T-helper 2 cell treated with Interferon-gamma antibody and Interleukin-4, amounts not matched to agents 5 μg/mL and 100 μg/mL, for 36 hours (primary cell): ENCODE measurements at places on chromosomes 1 and 21.

DNA sequence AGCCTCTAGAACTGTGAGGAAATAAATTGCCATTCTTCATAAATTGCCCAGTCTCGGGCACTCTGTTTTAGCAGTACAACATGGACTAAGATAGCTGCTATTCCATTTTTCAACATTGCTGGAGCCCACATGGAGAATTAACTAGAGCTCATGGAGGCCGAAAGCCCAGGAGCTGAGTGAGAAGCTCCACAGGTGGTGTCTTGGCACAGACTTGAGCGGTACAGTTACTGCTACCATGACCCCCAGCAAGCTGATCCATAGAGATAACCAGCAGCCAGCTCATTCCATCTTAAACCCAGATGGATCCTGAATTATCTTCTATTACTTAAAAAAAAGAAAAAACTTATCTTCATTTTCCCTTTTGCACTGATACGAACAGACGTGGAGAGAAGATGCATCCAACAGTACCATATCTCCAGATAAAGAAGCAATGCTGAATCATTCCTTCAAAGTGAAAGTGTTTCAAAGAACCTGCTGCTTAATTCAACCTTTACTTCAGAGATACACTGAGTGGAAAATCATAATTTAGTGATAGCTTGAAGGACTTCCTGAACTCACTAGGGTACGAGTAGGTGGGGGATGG, 115.1 kb downstream of the SETD4 start:
- no peak for DNase-seq

DNA sequence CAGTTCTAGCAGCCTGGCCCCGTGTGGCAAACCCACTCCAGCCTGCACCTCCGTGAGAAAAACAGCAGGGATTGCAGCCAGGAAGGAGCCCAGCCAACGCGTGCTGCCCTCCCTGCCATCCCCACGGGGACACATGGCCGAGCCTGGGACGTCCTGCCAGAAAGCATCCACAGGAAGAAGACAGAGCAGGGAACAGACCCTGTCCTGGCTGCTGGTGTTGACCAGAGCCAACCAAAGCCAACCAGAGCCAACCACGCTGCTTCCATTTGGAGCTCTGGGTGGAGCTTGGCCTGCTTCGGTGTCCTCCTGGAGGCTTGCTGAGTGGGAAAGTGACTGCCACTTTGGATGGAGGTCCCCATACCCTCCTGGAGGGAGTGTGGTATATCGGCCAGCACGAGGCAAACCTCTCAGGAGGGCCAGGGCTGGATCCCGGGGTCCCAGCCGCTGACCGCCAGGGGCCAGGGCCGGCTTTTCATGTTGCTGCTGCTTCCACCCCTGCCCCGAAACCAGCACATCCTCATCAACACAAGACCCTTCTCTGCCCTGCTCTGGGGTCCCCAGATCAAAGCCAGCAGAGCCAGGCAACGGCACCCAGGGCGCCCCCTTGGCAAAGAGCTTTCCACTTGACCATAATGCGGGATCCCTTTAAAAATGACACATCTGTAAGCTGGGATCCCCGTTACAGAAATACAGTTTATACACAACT, 80.6 kb upstream of the ARHGEF16 start:
- DNase-seq, result no peak

- no peak for DNase-seq
These were observed 6.1 kb upstream of the AGO3 start for GRCh38 chr1:35924838-35925237.

- DNase-seq, result no peak
These were observed 15.0 kb upstream of the FAM131C start for GRCh38 chr1:16088351-16088911.

DNA sequence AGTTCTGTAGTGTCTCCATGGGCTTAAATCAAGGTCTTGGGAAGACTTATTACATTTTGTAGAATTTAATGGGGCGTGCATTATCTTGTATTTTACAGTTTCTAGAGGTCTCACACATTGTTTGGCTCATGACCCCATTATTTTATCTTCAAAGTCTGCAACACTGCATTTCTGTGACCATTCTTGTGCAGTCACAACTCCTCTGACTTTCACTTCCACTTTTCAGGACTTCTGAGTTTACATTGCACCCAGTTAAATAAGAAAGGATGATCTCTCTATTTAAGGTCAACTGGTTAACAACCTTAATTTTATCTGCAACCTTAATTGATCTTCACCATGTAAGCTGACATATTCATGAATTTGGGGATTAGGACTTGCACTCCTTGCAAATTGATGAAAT, 1186.6 kb downstream of the MRPL39 start:
- no peak for DNase-seq

DNA sequence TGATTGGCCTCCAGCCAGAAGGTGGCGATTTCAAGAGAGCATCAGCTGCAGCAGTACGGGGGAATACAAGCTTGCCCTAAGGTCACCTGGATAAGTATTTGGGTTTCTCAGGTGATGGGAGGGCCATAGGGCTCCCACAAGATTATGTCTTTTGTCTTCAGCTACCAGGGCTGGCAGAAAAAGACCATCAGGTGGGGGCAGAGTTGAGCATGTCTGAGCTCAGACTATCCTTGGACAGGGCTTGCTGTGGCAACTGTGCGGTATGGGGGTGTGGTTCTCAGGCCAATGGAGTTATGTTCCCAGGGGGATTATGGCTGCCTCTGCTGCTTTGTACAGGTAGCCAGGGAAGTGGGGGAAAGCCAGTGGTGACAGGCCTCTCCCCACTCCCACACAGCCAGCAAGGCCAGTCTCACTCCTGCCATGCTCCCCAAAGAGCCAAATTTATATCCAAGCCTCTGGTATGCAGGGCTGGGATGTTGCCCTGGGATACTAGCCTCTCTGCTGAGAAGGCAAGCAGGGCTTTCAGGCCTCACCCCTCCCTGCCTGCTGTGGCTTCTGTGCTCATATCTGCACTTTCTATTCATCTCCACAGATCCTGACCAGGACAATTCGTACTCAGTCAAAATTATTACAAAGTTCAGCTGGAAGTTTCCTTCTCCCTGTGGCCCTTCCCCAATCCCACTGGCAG, 26.6 kb upstream of the CD84 start:
- no peak for DNase-seq

DNA sequence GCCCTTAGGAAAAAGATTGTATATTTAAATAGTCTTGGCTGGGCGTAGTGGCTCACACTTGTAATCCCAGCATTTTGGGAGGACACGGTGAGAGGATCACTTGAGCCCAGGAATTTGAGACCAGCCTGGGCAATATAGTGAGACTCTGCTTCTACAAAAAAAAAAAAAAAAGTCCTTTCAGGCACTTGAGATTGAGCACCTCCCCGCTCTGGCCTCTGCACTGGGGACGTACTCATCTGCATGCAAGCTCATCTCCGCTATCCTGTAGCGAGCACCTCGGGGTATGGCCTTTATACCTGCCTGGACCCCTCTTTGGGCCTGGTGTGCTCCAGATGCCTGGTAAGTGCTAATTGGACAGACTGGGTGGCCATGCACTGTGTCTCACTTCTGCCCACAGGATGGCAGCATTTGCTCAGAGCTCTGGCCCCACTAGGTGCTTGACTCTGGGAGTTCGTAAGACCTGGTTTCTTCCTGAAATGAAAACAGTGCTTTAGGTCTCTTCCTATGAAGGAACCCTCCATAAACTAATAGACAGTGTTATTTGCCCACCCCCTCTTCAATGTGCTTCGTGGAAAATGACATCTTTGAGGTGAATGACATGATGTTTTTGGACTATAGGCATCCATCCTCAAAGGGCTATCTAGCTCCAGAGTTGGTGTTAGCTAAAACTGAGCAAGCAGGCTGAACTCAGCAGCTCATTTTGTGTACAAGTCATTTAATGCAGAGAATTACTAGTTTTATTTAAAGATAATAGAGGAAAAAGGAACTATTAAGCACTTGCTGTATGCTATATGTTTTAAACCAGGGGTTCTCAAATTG, 61.7 kb upstream of the ADAR start:
- peak; percentile 69 for DNase-seq

- DNase-seq, result no peak
These were observed 2.3 kb upstream of the MOB3C start for GRCh38 chr1:46618754-46619415.

GRCh38 chr1:165641231-165641987, 10.4 kb downstream of the MGST3 start:
- no peak for DNase-seq

DNA sequence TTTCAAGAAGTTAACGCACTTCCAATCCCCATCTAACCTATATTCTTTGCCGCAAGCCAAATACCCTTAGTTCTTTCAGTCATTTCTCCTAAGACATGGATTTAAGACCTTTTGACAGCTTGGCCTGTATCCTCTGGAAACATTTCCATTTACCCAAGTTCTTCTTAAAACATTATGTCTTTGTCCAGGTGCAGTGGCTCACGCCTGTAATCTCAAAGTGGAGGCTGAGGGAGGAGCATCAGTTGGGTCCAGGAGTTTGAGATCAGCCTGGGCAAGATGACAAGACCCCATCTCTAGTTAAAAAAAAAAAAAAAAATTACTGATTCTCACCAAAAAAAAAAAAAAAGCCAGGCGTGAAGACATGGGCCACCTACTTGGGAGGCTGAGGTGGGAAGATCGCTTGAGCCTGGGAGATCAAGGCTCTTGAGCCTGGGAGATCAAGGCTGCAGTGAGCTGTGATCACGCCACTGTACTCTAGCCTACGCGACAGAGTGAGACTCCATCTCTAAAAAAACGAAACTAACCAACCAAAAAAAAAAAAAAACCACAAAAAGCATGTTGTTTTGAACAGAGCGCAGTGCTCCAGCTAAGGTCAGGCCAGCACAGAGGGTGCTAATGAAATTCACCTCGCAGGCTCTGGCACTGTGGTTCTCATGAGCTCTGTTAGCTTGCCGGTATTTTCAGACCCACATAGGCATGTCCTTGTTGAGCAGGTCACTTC, 36.0 kb downstream of the NUAK2 start:
- peak; percentile 54 for DNase-seq

DNA sequence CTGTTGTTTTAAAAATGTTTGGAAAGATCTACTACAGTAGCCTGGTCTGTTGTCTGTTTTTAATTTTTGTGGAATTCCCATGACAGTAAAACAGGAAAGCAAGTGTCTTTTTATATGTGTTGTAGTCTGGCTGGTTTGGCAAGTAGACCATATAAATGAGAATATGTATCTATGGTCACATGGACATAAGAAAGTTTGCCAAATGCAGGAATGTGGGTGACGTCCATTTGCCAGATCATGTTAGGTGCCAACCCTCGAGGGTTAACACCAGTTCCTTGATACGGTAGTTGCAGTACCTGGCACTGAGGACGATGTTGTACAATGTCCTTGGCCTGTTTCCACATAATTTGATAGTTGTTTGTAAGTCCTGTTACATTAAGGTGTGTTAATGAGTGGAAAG, 6.2 kb downstream of the DAP3 start:
- no peak for DNase-seq

DNA sequence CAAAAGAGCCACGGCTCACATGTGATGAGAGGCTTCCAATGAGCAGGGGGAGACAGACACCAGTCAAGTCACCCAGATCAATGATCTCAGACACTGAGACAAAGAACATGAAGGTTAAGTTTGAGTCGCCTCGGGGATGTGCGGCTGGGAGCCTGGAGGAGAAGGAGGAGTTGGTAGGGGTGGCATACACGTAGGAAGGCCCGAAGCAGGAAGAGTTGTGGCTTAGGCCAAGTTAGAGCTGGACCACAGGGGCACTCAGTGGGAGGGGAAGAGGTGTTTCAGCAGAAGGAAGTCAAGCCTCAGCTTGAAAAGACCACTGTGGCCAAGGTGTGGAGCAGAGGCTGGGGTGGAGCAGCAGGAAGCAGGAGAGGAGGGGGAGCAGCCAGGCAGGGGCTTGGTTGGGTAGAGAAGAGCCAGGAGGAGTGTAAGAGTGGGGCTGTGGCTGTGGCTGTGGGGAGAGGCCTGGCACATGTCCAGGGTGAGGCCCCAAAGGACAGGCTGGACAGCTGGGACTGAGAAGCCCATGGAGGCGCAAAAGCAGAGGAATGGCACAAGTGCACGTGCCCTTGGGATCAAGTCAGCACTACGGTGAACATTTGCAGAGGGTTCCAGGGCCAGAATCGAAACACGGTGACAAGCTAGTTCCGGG, 27.6 kb downstream of the CTNNBIP1 start:
- no peak for DNase-seq

DNA sequence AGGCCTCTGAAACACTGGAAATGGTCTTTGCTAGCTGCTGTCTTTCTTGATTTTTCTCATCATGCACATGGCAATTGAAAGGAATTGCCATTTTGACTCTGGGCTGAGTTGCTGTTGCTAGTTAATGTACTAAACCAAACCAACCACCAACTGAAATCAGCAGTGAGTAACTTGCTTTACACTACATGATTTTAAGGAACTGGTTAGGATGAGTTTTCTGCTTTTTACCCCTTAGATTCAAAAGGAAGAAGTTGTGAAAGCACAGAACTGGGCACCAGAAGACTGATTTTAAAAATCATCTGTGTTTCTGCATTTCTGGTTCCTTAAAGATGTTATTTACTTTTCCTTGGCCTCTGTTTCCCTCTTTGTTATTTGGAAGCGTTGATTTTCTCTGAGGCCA, 361.9 kb downstream of the HLX start:
- DNase-seq, result no peak

DNA sequence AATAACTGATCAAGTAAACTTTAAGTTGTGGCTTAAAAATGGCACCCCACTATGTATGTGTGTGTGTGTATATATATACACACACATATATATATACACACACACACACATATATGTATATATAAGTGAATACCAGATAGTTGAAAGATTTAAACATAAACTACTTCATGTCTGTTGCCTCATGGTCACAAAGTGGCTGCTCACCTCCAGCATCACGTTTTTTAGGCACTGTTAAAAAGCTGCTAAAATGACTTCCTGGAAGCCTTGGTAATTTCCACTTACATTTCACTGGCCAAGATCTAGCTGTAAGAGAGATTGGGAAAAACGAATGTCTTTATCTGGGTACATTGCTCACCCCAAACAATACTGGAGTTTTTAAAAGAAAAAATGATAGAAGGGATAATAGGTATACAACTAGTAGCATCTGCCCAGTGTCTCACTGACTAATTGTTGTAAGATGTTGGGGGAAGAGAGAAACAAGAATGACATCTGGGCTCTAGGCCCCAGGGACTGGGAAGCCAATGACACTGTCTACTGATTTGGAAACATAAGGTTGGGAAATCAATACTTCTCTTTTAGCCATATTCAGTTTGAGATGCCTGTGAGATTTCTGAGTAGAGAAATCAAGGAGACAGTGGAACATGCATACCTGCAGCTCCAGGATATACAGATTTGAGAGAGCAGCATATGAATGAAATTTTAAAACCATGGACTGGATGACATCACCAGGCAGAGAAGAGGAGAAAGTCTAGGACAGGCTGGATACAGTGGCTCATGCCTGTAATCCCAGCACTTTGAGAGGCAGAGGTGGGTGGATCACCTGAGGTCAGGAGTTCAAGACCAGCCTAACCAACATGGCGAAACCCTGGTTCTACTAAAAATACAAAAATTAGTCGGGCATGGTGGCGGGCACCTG, 42.8 kb downstream of the CLDN14 start:
- DNase-seq, result no peak

DNA sequence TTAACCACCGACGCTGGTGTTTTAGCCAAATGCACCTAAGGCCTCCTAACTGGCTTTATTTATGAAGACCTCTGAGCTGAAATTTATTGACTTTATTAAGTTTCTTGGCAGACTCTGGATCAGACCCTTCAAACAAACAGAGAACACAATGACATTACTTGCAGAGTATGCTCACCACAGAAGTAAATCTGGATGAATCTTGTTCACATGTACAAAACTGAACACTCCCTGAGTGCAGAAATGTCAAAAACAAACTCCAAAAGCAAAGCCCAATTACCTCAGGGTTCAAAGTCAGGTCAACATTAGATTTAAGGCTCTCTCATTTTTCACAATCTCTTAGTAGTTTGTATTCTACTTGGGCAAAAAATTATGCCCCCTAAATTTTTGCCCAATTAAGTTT, 218.6 kb downstream of the SLC45A1 start:
- DNase-seq, result no peak
